ENCODE measurements at places on chromosomes 12 and 14.
A peak's percentile ranks its signal among the peaks of the same experiment; 100 is the strongest.

DNA sequence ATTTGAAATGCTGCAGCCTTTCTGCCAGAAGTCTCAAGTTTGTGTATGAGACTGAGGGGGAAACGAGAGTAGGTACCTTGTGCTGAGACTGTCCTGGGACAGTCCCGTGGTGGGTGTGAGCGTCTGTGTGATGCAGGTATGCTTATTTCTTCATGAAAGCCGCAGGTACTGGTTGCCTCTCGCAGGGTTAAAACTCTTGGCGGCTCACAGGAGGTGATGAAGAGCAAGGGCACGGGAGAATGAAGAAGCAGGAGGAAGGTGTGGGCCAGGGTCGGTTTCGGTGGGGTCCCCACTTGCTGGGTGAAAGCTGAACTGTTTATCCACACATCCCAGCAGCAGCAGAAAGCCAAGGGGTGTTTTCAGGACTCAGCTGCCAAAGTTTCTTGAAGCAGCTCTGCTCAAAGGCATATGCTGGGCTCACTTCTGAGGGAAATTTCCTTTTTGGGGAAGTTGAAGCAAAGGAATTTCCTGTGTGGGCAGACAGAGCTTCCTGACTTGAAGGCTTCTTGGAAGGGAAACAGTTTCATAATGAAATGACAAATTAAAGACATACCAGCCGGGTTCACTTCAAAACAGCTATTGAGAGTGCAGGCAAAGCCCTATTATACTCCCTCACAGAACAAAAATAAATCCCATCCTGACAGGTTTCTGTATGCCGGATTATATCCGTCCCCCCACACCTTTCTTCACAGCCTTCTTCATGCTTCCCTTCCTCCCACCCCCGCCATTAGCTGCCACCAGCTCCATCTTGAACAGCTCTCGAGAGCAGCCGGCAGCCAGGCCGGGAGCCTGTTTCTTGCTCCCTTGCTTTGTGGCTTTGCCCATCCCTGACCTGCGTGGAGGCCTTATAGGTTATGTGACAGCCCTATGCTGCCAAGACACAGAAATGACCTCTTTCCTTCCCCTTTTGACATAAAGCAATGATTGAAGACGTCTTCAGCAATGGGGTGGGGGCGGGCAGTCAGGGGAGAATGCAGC lies 116.6 kb downstream of the ETV6 start:
- ATAC-seq = peak; percentile 94

- peak; percentile 64 for ATAC-seq
Observed at GRCh38 chr12:122064025-122064777, 14.4 kb upstream of the MLXIP start.

DNA sequence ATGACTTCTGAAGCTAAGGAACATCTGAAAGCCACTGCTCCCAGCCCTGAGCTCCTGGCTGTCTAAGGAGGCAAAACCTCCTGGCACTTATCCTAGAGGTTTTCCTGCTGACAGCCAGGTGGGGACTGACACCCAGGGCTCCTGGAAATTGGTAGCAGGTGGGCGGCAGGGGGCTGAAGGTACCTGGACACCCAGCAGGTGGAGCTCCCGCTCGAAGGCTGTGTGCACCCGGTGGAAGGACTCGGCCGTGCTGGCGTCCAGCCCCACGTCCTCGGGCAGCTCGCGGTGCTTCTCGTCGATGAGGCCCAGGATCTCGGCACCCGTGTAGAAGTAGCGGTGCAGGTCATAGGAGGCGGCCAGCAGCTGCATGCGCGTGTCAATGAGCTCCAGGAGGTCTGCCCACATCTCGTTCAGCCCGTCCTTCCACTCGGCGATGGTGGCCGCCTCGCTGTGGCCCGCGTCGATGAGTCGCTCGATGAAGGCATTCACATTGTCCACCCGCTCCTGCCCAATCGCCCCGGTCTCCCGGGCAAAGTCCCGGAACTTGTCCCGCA lies 68.2 kb downstream of the PLEKHG3 start:
- no peak for ATAC-seq

DNA sequence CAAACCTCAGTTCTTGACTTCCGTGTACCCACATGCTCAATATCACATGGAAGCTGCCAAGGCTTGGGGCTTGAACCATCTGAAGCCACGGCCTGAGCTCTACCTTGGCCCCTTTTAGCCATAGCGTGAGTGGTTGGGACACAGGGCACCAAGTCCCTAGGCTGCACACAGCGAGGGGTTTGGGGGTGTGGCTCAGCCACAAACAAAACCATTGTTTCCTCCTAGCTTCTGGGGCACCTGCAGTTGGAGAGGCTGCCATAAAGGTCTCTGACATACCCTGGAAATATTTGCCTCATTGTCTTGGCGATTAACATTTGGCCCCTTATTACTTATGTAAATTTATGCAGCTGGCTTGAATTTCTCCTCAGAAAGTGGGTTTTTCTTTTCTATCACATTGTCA lies 628.6 kb downstream of the NRXN3 start:
- ATAC-seq = no peak

GRCh38 chr12:106303202-106303820 lies 778 bp downstream of the TCP11L2 start:
- ATAC-seq = peak; percentile 64

GRCh38 chr14:38079268-38079667 lies 128.4 kb upstream of the SSTR1 start:
- no peak for ATAC-seq

DNA sequence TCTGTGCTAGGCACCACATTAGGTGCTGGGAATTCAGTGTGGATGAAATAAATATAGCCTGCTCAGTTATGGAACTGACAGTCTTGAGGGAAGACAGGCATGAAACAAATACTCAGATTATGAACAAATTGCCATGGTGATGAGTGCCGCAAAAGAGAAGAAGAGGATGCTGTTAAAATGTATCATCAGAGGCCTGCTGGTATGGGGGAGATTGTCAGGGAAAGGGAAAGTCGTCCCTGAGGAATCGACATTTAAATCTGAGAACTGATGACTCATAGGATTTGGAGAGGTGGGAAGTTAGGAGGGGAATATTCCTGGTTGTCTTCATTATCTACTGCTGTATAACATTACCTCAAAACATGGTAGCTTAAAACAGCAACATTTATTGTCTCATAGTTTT lies 42.0 kb downstream of the PPP1R36 start:
- ATAC-seq = no peak

DNA sequence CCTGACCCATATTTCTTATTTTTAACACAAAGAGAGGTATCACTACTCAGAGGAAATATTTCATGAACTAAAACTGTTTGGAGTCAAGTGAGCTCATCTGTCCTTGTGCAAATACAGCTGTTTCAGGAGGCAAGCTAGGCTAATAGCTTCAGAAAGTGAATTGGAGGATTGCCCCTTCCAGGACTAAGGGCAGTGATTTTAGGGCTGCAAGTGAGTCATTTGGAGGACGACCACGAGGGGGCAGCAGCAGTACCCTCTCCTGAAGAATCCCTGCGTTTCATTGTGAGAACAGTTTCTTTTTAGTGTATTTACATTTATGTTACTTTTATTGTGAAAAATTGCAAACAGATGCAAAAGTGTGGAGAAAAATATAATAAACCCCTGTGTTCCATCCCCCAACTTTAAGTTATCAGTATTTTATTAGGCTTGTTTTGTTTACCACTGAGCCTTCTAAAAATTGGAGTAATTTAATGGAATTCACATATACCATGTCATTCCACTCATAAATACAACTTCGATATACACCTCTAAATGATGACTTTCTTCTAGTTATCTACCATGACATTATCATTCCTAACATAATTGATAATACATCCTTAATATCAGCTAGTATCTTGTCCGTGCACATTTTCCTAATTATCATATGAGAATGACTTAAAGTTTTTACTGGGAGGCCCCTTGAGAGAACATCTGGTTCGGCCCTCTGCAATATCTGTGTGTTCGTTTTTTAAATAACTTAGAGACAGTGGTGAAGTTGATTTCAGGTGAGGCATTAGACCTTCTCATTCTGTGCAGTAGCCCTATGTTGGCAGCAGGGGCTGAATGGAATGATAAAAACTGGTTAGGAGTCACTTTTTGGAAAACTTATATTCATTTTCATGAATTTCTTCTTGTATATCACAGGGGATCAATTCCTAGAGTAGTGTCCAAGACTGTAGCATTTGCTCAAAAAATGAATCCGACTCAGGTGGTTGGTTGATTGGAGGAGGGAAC lies 13.7 kb downstream of the FOXJ2 start:
- ATAC-seq = no peak

Data from stimulated activated memory B cell treated with anti-CD40 and anti-IgM and Interleukin-4, amounts not matched to agents 10 μg/mL and 1 μg/mL and 100 μg/mL, for 72 hours (primary cell).